ENCODE measurements at places on chromosomes 3 and 15. TPM values are rescaled to one million over a fixed set of nuclear protein-coding genes. Genes with fewer than 3 reads are reported as not detected.

The MYZAP gene
- total RNA-seq: 22.6 TPM

The EPHB3 gene
- total RNA-seq: 0.15 TPM

The LCTL gene
- not detected for total RNA-seq

The RPL4 gene
- total RNA-seq: 2,214 TPM

The ZNF710 gene
- 7.4 TPM for total RNA-seq

The CLDN16 gene
- total RNA-seq: under 0.01 TPM

The CPNE4 gene
- not detected for total RNA-seq

The EPHA3 gene
- not detected for total RNA-seq

The NANOGP8 gene
- not detected for total RNA-seq

The A4GNT gene
- total RNA-seq: not detected

The IRAK2 gene
- 30.5 TPM for total RNA-seq

The GOLGA6L10 gene
- total RNA-seq: 0.15 TPM

The HIGD2B gene
- not detected for total RNA-seq

The FEZF2 gene
- not detected for total RNA-seq

The RAD51 gene
- 5.8 TPM for total RNA-seq

The PRSS50 gene
- total RNA-seq: not detected

The SCN11A gene
- not detected for total RNA-seq

The ROPN1 gene
- not detected for total RNA-seq

The RBP2 gene
- not detected for total RNA-seq

The SKOR1 gene
- total RNA-seq: not detected

The ABI3BP gene
- total RNA-seq: 54.3 TPM

The SERPINI1 gene
- 1.2 TPM for total RNA-seq

The FANCD2OS gene
- total RNA-seq: not detected

The ZCWPW2 gene
- 0.32 TPM for total RNA-seq

The SEMA5B gene
- total RNA-seq: not detected

The INTS14 gene
- total RNA-seq: 43.2 TPM

The TGM4 gene
- total RNA-seq: not detected
